ENCODE measurements at places on chromosomes 12 and 14.
A peak's percentile ranks its signal among the peaks of the same experiment; 100 is the strongest.

DNA sequence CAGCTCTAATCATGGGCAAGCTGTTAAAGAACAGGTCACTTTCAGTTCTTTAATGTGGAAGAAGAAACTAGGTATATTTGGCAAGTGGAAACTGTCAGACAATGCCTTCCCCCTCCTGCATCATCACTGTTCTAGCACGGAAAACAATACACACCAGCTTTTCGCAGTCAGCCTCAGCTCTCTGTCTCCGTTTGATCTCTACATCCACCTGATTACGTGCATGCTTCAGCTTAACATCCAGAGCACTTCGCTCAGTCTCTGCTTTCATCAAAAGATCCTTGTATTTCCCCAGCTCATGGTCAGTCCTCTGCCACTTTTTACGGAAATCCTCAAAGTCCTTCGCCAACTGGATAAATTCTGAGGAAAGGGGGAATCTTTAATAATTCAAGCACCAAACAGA, 19.0 kb downstream of the RACGAP1 start:
- no peak for DNase-seq

- DNase-seq = no peak
These were observed 453 bp upstream of the SLC4A8 start for GRCh38 chr12:51424094-51424661.

GRCh38 chr12:131928080-131928710, 881 bp upstream of the PUS1 start:
- peak; percentile 20 for DNase-seq

GRCh38 chr12:109557200-109557599, 16.1 kb downstream of the MMAB start:
- DNase-seq = no peak

DNA sequence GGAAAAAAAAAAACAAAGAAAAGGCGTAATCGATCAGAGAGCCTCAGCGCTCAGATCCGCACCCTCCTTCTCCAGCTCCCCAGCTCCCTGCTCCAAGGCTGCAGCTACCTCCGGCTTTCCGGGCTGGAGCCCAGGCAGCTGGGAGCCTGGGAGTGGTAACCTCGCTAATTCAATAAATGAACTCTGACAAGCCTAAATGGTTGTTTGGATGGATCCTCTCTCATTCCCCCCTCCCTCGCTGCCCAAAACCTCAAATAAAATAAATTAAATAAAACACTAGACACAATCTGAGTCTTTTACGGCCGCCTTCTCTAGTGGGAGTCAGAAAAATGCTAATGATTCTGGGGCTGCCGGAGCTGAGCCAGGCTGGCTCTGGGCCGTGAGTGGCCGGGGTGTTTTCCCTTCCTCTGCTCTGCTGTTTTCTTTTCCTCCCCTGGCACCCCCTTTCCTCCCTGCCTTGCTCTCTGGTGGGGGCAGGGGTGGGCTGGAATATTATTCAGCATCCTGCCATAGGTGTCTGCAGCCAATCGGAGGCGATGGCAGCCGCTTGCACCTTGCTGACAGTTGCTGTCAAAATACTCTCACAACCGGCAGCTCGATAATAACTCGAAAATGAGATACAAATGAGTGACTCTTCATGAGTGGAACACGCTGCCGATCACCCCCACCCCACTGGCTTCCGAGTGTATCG, 76.1 kb downstream of the RBM19 start:
- no peak for DNase-seq

DNA sequence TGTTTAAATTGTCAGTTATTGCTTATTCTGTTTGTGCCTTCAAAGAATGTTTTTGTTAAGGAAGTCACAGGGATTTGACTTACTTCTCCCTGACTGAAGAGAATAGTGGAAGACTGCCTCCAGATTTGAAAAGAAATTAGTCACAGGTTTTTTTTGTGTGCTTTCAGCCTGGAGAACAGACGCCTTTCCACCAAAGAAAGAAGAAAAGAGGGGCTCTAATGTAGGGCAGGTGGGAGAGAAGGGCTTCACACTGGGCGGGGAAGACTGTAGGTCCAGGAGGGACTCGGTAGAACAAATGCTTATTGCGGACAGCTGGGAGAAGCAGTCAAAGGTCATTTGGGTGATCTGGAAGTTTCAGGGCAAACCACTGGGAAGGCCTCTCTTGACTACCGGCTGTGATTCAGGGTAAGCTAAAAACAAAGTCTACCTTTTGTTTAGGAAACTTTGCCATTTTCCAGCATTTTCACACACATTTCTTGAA, 76.8 kb downstream of the SAMD4A start:
- no peak for DNase-seq

GRCh38 chr14:74407801-74408154, 18.2 kb downstream of the SYNDIG1L start:
- no peak for DNase-seq
